CD4-positive, alpha-beta T cell treated with Interleukin-1 beta for 1 hour (primary cell): ENCODE measurements at places on chromosomes 7 and 10.

- DNase-seq: no peak
These were observed 536 bp upstream of the POM121 start for GRCh38 chr7:72924386-72924732.

- no peak for DNase-seq
These were observed 693.9 kb downstream of the PARD3 start for GRCh38 chr10:34121125-34121753.

- DNase-seq: peak; percentile 5
These were observed 31.7 kb downstream of the GPR22 start for GRCh38 chr7:107501593-107501992.

DNA sequence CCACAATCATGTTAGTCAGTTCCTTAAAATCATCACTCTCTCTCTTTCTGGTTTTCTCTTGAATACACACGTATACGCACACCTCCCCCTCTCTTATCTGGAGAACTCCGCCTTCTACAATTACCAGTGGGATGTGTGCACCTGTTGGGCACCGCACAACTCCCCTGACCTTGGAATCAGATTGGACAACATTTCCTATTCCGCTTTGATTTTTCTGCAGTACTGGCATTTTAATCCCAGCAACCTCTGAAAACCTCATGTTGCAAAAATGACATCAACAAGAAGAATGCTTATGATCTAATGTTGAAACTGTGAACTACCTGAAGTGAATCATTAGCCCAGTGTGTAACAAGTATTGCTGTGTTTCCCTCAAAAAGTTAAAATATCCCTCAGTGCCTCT is 109.6 kb downstream of the KIAA1217 start:
- no peak for DNase-seq

- no peak for DNase-seq
These were observed 47.0 kb downstream of the RGS10 start for GRCh38 chr10:119495545-119495944.

GRCh38 chr10:113301342-113301984 is 251.4 kb upstream of the HABP2 start:
- no peak for DNase-seq

GRCh38 chr10:43044448-43044921 is 32.4 kb upstream of the RET start:
- DNase-seq: no peak

- no peak for DNase-seq
These were observed 118.9 kb upstream of the NRP1 start for GRCh38 chr10:33453081-33454025.
